Activated naive CD8-positive, alpha-beta T cell treated with anti-CD3 and anti-CD28 coated beads, Interleukin-2, amount 50 U/mL, for 24 hours (primary cell): ENCODE measurements at places on chromosomes 3 and 15.

GRCh38 chr15:37253877-37254276 is 153.5 kb upstream of the MEIS2 start:
- no peak for DNase-seq

DNA sequence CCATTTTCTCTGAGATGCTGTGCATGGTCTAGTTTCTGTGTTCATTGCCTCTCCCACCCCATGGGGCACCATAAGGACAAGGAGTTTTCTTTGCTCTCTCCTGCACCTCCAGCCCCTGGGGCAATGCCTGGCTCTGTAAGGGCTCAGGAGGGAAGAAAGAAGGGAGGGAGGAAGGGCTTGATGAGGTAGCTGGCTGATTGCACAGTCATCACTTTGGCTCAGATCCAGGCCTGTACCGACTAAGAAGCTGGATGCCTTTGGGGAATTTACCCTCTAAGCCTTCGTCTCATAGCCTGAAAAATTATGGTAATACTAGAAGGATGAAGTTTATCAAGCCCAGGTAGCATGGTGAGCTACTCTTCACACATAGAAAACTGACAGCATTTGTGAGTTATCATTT is 382.9 kb downstream of the GABRG3 start:
- DNase-seq: no peak

GRCh38 chr15:51727141-51727897 is 10.1 kb downstream of the LYSMD2 start:
- peak; percentile 24 for DNase-seq

- DNase-seq: no peak
These were observed 710.8 kb downstream of the PLOD2 start for GRCh38 chr3:145450018-145450682.

DNA sequence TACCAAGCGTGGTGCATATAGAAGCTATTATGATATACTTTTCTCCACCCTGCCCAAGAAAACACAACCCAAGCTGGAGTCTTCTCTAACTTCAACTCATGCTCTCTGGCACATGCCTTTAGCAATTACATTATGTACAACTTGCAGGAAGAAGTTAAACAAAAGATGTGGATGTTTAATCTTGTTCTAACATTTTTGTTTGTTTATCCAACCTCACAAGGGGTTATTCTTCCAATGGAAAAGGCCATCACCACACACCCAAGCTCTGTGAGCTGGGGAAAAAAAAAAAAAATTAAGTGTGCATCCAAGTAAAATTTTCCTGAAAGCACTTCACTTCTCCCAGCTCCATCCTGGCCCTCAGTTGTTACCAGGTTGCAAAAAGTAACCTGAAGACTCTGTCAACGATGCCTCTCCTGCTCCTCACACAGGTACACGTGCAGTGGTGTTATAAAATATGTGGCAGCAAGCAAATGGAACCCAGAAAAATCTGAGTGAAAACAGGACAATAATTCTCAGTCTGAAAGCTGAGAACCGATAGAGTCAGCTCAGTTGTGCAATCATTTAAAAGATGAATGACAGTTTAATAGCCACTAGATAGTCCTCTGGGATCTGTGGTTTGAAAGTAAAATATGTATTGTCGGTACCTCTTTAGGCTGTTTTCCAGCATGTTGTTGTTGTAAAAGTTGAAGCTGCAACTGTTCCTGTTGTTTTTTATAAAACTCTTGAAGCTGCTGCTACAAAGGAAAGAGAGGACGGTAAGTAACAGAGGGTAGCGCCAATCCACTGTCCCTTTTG is 531.4 kb downstream of the FOXP1 start:
- no peak for DNase-seq

GRCh38 chr3:46564190-46565021 is 1.7 kb downstream of the LRRC2 start:
- DNase-seq: no peak
